ENCODE measurements at places on chromosomes 4 and X.

DNA sequence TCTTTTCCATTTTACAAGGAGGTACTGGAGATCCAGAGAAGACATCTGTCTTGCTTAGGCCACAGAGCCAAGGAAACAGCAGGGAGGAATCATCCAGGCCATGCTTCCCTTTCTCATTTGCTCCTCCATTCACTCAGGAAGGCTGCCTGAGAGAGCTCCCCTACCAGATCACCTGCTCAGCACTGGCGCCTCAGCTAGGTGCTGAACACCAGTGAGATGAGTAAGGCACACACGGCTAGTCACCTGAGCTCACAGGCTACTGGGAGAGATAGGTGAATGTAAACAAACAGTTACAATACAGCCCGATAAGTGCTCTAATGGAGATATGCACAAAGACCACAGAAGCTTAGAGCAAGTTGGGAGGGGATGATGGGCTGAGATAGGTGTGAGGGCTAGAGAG, 149.8 kb upstream of the ARHGEF9 start:
- DNase-seq = no peak

- peak; percentile 56 for DNase-seq
These were observed 23.2 kb downstream of the TNIP3 start for GRCh38 chr4:121140716-121141460.

- no peak for DNase-seq
These were observed 131.6 kb upstream of the TRIM2 start for GRCh38 chr4:153072661-153073060.

DNA sequence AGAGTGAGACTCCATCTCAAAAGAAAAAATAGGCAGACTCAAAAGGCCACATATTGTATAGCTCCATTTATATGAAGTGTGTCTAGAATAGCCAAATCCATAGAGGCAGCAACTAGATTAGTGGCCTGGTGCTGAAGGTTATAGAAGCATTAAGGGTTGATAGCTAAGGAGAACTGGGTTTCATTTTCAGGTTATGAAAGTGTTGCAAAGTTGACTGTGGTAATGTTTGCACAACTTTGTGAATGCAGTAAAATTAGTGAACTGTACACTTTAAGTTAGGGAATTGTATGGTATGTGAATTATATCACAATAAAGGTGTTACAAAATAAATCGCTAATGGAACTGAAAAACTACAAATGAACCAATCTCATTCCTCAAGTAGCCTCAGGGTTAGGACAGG, 28.3 kb downstream of the TXLNG start:
- no peak for DNase-seq

DNA sequence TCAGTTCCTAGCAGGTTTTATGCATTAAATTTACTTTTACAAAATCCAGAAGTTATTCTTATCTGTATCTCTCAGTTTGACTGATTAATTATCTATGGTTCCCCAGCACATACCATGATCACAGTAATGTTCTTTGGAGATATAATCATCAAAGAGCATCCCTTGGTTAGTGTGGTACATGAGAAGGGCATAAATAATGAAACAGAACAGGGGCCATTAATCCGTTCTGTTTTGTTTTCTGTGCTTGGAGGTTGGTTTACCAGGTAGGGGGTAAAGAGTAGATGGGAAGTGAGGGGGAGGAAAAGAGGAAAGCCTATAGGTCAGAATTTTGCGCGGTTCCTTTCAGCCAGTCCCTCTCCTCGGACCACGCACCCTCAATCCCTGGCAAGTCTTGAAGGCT, 718.7 kb upstream of the TENM3 start:
- DNase-seq = no peak

GRCh38 chrX:74523224-74523623, 91.2 kb downstream of the RLIM start:
- no peak for DNase-seq

GRCh38 chrX:150769408-150769807, 76.2 kb downstream of the MTMR1 start:
- no peak for DNase-seq

DNA sequence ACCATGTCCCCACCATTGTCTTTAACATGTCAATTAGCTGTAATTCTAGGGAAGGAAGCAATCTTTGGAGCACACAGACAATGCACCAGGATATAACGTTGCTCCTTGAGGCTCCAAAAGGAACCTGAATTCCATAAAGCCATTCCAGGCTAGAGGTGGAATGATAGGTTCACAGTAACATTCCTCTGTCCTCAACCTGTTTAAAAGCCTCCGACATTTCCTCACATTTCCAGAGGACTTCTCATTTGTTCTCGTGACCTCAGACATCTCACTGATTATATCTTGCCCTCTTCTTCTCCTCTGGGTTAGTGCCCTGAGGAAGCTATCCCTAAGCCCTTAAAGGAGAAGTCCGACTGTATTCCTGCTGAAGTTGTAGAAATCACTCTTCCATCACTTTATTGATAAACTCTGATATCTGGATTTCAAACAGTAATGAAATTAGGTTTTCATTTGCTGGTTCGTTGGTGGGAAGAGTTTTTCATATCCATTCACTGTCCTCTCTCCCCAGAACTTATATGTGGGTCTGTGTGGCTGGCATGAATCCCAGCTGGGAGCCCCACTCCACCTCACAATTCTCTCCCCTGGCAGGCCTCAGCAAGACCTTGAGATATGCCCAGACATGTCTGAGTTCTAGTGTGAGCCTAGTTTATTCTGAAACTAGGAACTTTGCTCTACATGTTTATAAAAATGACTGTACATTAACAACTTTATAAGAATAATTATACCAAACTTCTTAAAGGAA, 44.2 kb upstream of the PRSS12 start:
- no peak for DNase-seq

DNA sequence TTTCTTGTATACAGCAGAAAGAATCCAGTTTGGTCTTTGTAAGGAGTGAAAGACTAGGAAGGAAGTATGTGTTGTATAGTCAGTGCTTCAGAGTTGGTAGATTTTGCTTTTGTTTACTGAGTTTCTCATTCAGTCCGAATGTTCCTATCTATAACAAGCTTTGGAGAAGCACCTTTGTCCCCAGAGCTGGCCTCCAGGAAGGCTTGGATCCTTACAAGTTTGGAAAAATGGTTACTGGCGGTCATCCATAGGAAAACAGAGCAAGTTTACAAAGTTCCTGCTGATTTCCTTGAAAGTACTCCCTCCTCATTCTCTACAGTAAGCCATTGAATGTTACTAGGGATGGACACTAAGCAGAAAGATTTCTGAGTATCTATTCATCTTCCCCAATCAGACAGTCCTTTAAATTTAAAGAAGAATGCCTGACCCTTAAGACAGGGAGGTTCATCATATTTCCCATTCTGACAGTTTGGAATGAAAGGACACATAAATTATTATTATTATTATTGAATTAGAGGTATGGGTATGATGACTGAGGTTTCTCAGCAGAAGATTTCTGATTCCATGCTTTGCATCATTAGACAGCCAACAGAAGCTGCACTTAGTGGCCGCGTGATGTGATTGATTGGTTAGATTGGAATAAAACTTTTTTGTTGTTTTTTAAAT, 35.8 kb downstream of the FAT4 start:
- DNase-seq = no peak

DNA sequence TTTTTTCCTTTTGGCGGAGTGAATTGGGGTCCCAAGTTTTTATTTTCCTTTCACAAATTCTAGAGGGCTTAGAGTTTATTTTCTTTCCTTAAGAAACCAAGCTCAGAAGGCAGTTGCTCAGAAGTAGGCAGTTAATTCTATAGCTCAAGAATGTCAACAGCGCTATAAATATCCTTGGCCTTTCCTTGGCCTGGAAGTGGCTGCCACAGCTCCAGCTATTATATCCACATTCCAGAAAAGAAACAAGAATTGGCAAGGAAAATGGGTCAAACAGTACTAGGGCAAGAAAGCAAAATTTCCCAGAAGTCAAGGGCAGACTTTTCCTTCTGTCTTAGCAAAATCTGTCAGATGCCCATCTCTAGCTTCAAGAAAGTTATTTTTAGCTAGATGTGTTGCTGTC, 31.0 kb downstream of the SLC10A6 start:
- no peak for DNase-seq

- peak; percentile 14 for DNase-seq
These were observed 14.1 kb downstream of the RPS6KA3 start for GRCh38 chrX:20252381-20253231.

- DNase-seq = no peak
These were observed 7.3 kb upstream of the BRWD3 start for GRCh38 chrX:80817002-80817401.

DNA sequence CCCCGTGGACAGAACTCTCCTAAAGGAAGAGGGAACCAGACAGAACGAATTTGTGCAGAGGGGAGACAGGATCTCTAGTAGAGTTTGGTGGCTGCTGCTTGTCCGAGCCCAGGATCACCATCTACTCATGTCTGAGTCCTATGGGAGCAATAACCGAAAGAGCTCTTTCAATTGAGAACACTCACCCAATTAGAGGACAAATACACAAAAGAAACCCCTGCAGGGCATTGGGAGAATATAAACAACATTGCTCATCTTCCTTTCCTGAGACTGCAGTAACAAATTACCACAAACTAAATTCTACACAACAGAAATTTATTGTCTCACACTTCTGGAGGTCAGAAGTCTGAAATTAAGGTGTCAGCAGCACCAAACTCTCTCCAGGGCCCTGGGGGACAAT, 65.6 kb downstream of the SPINK2 start:
- DNase-seq = no peak

- no peak for DNase-seq
These were observed 1.1 kb downstream of the SLC9B2 start for GRCh38 chr4:103075435-103075893.

- DNase-seq = no peak
These were observed 27.8 kb upstream of the SORBS2 start for GRCh38 chr4:185839770-185840169.

GRCh38 chrX:31356275-31357212, 284.7 kb upstream of the FTHL17 start:
- DNase-seq = no peak

DNA sequence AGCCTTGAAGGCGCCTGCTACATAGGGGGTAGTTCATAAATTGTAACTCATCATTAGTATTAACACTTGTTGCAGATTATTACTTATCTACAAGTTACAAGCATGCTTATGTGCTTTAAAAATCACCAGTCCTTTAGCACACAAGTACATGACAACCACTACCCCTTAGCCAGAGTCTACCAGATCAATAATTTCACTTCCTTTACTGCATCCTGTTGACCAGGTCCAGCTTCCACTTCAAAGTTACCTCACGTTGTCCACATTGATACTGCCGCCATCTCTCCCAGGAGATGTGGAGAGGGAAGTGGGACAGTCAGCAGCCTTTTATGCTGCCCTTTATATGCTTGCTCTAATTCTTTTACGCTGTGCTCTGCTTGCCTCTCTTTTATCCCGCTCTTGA, 231.3 kb upstream of the CXXC4 start:
- DNase-seq = no peak

- DNase-seq = no peak
These were observed 115.5 kb downstream of the DCTD start for GRCh38 chr4:182801636-182802035.

- DNase-seq = no peak
These were observed 32.7 kb downstream of the IRF2 start for GRCh38 chr4:184441461-184442313.

GRCh38 chr4:99816545-99817308, at the start of gene DAPP1:
DAPP1 (plus strand) TSS chr4:99816827; CDS start chr4:99816914, 87 bp downstream.
- no peak for DNase-seq
